ENCODE measurements at places on chromosomes 12 and 14.

DNA sequence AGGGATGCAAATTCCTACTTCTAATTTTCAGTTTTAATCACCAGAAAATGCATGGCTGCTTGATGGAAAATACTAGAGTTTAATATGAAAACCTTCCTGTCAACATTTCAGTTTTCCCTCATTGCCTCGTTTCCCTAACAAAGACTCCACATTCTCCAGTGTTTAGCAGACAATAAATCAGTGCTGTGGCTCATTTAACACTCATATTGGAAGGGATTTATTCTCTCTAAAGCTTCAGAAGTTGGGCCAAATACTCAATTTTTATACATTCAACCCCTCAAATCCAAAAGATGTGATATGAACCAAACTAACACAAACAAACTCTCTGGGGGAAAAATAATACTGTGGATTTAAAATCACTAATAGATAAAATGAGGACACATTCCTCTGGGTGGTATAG lies 482.5 kb downstream of the FLRT2 start:
- DNase-seq = no peak

- peak; percentile 61 for DNase-seq
These were observed 107.7 kb downstream of the ARF6 start for GRCh38 chr14:50000380-50001150.

GRCh38 chr12:87317302-87317701 lies 711.9 kb downstream of the C12orf50 start:
- DNase-seq = no peak

DNA sequence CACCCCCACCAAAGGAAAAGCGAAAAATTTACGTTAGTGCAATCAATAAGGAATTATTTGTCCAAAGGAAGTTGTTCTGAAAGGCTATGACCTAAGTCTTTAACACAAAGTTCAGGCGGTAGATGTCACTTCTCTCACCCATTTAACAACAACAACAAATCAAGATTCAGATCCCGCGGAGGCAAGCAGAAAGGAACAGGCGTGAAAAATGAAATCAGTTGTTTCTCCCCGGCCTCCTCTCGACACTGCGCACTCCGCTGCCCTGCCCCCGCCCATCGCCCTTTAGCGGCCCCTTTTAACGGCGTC lies 1.4 kb downstream of the DENND5B start:
- no peak for DNase-seq

GRCh38 chr14:37142835-37143401 lies 29.5 kb downstream of the SLC25A21 start:
- no peak for DNase-seq

DNA sequence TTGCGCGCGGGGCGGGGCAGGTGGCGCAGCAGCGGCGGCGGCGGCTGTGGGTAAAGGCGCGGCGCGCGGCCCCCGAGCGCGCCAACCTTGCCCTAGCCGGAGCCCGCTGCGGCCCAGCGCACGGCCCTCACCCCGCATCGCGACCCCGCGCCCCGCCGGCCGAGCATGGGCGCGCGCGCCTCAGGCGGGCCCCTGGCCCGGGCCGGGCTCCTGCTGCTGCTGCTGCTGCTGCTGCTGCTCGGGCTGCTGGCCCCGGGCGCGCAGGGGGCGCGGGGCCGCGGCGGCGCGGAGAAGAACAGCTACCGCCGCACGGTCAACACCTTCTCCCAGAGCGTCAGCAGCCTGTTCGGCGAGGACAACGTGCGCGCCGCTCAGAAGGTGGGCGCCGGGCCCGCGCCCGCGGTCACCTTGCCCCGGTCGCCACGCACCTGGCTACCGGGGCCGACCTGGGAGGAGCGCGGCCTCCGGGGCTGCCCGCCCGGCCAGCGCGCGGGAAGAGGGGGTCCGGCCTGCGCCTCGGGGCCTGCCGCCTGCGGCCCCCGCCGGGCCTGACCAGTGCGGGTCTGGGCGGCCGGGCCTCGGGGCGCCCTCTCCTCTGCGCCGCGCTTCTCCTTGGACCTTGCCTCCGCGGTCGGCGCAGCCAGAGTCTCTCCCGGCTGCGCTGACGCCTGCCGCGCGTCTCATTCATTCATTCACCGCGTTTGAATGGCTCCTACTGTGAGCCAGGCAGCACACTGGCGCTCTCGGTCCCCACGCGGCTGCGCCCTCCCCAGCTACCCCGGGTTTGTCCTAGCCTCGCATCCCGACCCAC lies at the start of gene BRI3BP:
TSS of gene BRI3BP (plus strand) at position 20 of the 811 bp plus-strand sequence. CDS start at position 166, 146 bp downstream.
- DNase-seq = no peak

- no peak for DNase-seq
These were observed 910.7 kb upstream of the MDGA2 start for GRCh38 chr14:48586099-48586498.

DNA sequence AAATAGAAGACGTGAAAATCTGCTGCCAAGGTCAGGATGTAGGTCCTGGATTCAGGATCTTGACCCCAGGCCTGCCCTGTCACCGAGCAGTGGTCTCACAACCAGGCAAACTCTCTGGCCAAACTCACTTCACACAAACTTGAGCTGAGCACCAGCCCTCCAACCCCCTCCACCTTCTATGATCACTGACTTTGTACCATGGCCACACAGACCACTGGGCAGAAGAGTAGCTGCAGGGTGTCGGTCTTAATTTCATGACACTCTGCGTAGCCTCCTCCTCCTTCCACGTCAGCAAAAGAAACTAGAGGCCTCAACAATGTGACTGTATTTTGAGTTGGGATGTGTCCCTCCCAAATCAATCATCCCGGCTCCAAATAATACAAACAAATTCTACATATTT lies 7.2 kb upstream of the TBX3 start:
- DNase-seq = no peak

GRCh38 chr12:45598761-45599160 lies 130.7 kb upstream of the ARID2 start:
- DNase-seq = no peak

All from activated T-helper 1 cell treated with Interleukin-2 at 50 U/mL for 16 hours (primary cell).